ENCODE measurements at places on chromosomes 12 and 14. TPM values are rescaled to one million over a fixed set of nuclear protein-coding genes. Genes with fewer than 3 reads are reported as not detected.

- DNase-seq: peak; percentile 83
Observed at GRCh38 chr12:121796855-121797751, 3.6 kb upstream of the RHOF start.

DNA sequence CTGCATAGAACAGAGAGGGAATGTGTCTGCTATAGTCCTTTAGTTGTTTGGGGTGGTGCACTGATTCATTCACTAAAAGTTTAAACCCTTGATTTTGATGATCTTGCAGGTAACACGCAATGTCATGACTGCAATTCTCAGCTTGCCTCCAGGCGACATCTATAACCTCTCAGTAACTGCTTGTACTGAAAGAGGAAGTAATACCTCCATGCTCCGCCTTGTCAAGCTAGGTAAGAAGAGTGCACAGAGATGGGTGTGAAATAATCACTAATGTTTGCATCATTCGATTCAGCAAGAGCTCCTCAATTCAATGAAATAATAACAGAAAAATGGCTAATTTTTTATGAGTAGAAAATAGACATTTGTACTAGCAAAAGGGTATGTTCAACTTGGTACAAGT lies 203.7 kb downstream of the PTPRO start:
- DNase-seq: no peak

- DNase-seq: no peak
Observed at GRCh38 chr12:66662729-66663128, 16.1 kb downstream of the GRIP1 start.

DNA sequence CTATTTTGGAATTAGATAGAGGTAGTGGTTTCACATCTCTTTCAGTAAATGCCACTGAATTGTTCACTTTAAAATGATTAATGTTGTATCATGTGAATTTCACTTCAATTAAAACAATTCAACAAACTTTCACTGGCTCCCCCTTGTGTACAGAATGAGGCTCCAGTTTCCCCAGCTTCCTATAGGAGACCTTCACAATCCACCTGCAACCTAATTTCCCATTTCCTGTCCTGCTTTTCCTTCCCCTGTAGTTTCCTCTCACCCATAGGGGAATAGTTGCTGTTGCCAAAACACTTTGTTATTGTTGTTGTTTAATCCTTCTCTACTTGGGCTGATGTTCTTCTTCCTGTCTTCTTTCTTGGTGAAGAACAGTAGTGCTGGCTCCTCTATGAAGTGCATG lies 59.8 kb downstream of the NPAS3 start:
- no peak for DNase-seq

- DNase-seq: no peak
Observed at GRCh38 chr12:617304-617915, 45.8 kb downstream of the NINJ2 start.

DNA sequence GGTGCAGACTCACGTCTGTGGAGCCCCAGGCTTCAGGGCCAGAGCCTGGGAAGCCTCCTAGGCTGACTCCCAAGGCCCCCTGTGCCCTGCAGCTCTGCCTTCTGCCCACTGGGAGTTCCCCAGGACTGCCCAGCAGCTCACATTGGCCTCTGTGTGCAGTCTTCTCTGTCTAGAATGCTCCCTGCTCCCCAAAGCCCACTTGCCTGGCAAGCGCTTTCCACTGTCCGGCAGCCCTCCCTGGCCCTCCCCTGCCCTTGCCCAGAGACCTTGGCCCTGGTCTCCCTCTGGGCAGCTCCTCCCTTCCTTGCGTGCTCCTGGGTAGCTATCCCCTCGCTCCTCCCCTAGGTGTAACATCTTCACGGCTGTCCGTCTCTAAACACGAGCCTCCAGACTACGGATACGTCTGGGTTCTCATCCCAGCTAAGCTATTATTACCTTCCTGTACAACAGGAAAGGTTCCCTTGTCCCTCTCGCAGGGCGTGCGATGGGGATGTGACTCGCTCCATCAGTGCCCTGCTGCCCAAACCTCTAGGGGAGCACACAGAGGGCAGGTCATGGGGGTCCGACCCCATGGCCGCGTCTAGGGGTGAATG lies 325.5 kb upstream of the RTL1 start:
- no peak for DNase-seq

GRCh38 chr12:23585782-23586163 lies 363.7 kb downstream of the SOX5 start:
- no peak for DNase-seq

DNA sequence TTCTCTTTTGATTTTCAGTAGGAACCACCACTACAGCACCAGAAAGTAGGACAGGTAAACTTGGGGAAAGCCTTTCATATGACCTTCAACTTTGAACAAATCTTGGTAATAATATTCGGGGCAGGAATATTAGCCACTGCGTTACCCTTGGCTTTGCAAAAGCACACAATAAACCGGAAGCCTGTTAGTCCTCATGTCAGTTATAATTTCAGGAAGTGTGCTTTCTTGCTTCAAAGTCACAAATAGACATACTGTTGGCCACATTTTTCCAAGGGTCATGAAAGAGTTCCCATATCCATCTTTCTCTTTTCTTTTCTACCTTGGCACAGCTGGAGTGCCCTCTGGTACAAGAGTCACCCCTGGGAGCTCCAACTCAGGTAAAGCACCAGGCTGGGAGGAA lies 167.2 kb upstream of the CNTN1 start:
- DNase-seq: no peak

GRCh38 chr12:67482751-67483661 lies 165.5 kb upstream of the DYRK2 start:
- DNase-seq: peak; percentile 21

DNA sequence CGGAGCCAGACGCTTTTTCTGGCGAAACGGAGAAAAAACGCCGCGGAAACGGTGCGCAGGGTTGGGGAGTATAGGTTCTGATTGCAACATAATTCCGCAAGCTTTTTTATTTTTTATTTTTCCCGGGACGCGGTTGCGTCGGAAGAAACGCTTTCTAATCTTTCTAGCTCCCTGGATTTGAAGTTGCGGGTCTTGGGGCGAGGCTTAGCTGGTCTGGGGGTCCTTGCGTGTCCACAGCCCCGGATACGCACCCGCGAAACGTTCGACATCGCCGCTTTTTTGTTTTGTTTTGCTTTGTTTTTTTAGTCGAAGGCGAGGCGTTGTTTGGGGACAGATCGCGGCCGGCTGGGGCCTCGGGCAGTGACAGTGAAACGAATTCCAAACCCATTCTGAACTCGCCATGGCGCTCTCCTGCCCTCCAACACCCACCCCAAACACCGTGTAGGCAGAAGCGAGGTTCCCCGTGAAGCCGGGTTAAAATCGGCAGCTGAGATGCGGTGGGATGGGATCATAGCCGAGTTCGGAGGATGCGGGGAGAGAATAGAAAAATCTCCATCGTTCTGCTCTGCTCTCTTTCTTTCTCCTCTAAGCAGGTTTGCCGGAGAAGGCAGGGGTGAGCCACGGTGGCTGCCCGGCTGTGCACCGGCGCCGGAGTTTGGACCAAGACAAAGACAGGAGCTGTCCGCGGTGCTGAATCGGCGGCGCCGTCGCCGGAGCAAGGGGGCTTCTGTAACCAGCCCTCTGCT lies 8.1 kb upstream of the LHX5 start:
- peak; percentile 7 for DNase-seq

GRCh38 chr12:29088611-29089219 lies 60.4 kb upstream of the FAR2 start:
- DNase-seq: no peak

- no peak for DNase-seq
Observed at GRCh38 chr12:52248541-52249461, 15.8 kb downstream of the KRT7 start.

SALL2 gene
- 17.1 TPM for total RNA-seq

GRIN2B gene
- total RNA-seq: 0.07 TPM

PRKD1 gene
- 4.3 TPM for total RNA-seq

BLTP3B gene
- 11.0 TPM for total RNA-seq

OXA1L gene
- total RNA-seq: 84.5 TPM

ALDH2 gene
- 23.2 TPM for total RNA-seq

AICDA gene
- total RNA-seq: 1.3 TPM

KLRC3 gene
- total RNA-seq: not detected

TAS2R50 gene
- 0.96 TPM for total RNA-seq

SLCO1B1 gene
- not detected for total RNA-seq

SERPINA5 gene
- total RNA-seq: 1.9 TPM

HDAC7 gene
- 52.1 TPM for total RNA-seq

LRRIQ1 gene
- 2.3 TPM for total RNA-seq
